T-helper 22 cell (primary cell): ENCODE measurements at places on chromosomes 4 and X.

- no peak for DNase-seq
These were observed 37.3 kb downstream of the TSC22D3 start for GRCh38 chrX:107738272-107738671.

DNA sequence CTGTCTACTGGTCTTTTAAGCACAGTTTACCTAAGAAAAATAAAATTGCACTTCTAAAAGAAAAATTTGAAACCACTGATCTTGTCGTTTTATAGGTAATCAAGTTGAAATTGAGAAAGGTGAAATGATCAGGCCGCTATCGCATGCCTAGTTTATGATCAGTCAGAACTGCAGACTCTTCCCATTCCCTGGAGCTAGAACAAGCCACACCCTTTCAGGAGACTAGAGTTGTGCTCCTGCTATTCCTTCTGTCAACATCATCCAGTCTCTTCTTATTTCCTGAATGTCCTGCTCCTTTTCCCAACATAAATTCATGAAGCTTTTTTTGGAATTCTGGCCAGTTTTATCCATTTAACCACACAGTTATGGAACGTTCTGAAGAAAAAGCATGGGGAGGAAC is 135.1 kb downstream of the SLC7A11 start:
- DNase-seq = no peak

- DNase-seq = no peak
These were observed 15.8 kb downstream of the USP11 start for GRCh38 chrX:47248576-47248975.

DNA sequence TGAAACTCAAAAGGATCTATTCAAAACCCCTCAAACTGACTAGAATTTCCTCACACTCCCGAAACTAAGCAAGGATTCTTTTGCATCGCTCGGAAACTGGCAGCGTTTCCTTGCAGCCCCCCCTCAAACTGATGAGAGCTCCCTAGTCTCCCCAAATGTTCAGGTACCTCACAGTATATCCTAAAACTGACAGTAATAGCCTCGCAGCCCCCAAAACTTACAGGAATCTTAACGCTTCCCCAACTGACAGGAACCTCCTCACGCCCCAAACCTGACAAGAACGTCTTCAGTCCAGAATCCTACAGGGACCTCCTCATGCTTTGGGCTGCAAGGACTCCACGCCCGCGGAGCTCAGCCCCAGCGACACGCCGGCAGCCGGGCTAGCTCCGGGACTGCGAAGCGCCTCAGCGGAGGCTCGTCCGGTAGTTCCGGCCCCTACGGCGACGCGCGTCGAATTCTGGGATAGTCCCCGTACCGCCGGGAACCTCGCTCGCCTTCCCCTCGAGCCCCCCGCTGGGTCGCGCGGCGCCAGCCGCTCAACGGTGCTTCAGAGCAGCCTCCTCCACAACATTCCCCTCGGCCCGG is 640 bp downstream of the PHF8 start:
- DNase-seq = peak; percentile 12

- no peak for DNase-seq
These were observed 124.6 kb downstream of the GRIA3 start for GRCh38 chrX:123308658-123309057.

DNA sequence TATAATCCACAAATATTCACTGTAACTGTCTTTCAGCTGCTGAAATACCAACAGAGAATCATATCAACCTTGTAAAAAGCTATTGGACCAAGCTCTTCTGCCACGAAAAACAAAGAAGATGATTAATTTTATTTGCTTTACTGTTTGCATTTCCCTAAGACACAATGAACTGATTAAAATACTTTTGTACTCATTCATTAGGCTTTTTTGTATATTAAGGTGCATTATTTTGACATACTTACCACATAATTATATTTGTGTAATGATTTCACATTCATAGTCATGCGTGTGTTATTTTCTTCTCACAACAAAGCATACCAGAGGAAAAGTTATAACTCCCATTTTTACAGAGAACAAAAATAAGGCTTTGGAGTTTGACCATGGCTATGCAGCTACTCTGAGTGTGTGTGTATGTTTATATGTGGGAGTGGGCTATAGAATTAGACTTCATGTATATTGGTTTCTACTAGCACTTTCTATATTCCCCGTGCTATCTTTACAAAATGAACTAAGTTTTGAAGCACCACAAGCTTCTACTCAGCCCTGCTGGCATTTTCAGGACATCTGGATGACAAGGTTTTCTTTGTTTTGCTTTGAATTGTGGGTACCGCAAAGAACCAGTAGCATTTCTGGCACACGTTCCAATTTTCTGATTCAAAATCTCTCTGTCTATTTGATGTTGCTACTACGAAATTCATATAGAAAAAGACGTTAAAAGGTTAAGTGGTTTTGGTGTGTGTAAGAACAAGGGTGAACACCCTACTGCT is 11.0 kb upstream of the FGF5 start:
- no peak for DNase-seq

DNA sequence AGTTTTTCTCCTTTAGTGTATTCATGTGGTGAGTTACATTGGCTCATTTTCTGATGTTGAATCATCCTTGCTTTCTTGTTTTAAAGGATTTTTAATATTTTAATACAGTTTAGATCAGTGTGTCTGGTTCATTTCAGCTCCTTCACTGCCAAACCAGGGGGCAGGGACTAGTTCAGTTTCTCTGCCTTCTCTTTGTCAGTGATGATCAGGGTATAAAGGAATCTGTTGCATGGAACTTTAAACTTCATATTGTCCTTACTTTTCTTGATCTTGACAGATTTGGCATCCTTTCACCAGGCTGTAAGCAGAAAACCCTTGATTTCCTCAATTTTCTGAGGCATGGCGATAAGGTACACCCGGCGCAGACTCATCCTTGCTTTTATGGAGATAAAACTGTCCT is 149.4 kb downstream of the KDR start:
- DNase-seq = no peak

DNA sequence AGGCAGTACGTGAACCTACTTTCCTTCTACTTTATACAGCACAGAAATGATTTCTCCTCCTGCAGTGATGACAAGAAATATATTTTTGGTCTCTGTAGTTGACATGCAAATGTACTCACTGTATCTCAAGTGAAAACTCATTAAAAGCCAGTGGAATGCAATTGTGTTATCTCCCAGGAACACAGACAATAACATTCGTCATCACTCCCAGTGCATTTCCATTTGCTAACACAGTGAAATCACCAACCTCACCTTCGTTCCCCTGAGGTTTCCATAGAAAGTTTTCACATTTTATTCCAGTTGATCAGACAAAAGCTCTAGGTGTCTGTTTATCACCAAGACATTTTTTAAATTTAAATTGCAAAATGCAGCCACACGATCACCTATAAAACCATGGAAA is 2.5 kb upstream of the SPANXD start:
- DNase-seq = no peak

DNA sequence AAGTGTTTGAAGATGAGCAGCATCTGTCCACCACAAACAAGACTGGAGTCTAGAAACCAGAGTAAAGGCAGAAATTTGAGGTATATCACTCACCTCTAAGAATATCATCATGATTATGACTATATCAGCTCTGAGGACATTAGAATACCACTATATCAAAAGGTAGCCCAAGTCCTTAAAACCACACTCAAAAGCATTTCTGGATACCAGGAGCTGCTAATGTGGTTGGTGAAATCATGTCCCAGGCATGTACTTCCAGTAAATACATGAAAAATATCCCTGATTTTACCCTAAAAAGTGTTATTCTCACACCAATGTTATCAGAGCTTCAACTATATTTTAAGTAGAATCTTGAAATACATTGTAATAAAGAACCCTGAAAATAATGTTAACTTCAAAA is 136.3 kb upstream of the SMAD1 start:
- DNase-seq = no peak

DNA sequence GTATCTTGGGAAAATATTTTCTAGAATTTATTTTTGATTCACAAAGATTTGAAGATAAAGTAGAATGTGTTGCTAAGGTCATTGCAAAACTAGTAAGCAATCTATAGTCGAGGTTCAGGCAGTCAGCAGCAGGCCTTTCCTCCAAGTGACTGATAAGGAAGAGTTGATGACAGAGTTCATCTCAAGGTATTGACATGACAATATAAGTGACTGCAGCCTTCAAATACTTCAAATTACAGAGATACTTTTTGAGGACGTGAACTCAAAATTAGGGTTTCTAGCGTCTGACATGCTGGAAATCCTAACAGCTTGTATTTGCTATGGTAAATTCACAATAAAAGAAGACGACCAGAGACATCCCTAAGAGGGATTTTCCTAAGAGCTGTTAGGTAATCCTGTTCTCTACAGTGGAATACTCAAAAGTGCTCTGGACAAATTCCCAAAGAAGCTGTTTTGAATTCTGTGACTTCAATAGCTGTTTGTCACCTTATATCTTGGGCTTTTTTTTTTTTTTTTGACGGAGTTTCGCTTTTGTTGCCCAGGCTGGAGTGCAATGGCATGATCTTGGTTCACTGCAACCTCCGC is 7.4 kb downstream of the ARHGAP10 start:
- DNase-seq = no peak
